ENCODE measurements at places on chromosomes 2 and 18.
A peak's percentile ranks its signal among the peaks of the same experiment; 100 is the strongest.

- DNase-seq = no peak
Measured at GRCh38 chr2:27792759-27793158, 21.2 kb downstream of the MRPL33 start.

DNA sequence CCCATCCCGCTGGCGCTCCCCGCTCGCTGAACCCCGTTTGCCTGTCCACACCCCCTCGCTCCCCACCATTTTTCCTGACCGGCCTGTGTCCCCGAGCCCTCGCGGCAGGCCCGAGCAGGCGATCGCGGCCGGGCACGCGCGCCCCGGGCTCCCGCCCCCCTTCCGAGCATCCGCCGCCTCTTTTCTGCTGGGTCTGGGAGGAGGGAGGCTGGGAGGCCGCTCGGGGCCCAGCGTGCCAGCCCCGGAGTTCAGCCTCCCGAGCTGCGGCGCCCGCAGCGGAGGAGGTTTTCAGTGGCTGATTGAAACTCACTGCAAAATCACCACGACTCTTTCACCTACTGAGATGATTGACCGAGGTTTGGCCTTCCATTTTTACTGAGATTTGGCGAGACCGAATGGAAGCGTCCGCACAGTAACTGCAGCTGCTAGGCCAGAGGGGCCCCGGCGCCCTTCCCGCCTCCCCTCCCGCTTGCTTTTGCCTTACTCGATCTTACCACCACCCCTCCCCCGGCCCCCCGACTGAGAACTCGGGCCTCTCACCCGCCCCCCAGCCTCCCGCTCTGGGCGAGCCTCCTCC is 4.8 kb downstream of the SOX11 start:
- no peak for DNase-seq

GRCh38 chr2:200733713-200734198 is 78.0 kb upstream of the BZW1 start:
- DNase-seq = no peak

DNA sequence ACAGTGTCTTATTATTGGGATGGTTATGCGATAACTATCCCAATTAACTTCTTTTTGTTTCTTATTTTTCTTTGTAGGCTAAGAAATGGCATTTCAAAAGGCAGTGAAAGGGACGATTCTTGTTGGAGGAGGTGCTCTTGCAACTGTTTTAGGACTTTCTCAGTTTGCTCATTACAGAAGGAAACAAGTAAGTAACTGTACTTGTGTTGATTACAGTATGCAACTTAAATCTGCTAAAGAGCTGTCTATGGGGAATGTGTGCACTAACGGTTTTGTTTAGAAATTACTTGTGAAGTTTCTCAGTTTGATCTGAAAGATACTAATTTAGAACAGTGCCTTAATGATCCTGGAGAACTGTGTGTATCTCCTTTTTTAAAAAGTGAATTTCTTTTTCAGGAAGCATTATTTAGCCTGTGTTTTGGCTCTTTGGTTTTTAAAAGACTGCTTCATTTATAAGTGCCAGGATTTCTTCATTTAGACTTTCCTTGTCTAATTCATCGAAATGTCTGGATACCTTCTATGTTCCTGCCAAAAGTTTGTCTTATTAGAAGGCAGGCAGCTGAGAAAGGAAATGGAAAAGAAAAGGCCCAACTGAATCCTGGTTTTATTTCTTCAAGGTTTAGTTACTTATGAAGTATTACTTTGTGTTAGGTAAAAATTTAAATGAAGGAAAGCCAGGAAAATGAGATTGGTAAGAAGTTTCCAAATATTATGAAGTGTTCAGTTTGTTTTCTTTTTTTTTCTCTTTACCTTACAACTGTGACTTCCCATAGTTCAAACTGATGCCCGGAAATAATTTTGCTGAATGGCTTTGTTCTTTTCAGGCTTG is 40.1 kb downstream of the GPD2 start:
- no peak for DNase-seq

- no peak for DNase-seq
Measured at GRCh38 chr2:35530615-35531135, 824.9 kb upstream of the CRIM1 start.

GRCh38 chr18:35457140-35457704 is 40.5 kb downstream of the INO80C start:
- DNase-seq = no peak

DNA sequence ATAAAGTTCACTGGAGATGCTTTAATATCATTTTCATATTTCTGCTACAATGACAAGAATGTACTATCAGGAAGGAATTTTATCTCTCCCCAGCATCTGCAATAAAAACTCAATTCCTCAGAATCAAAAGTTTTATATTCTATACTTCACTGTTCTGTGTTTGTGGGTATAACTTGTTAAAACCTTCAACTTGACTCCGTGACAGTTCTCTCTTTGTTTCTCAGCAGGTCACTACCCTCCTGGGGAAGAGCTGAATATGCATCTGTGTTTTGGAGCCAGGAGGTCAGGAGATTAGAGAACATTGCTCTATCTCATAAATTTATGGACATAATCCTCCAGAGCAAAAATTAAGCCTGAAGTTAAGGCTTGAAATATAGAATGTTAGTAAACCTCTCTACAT is 411.4 kb downstream of the TRIB2 start:
- DNase-seq = no peak

DNA sequence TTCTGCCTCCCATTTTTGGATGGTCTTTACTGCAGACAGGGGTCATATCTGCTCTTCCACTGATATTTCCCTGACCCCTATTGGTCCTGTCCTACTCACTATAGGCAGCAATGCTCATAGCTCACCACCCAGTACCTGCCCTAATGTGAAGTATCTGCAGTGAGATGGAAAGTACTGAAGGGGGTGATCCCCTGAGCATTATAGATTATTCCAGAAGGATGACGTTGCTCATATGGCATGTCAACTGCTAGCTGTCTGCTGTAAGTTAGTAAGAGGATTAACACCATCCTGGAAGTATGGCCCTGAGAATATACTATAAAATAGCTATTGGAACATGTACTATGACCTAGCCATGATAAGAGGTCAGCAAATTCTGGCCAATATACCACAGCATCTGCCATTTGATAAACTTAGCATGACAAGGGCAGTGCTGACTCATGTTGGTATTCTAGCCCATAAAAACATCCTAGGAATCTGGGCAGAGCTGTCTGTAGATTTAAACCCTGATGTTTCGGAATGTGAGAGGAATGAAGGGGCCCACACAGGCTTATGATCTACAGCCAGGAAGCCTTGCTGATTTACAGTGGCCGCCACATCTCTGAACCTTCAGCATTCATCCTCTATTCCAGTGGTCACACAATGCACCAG is 451.4 kb downstream of the TNS1 start:
- no peak for DNase-seq

GRCh38 chr2:135820003-135820618 is 16.9 kb downstream of the LCT start:
- no peak for DNase-seq

- no peak for DNase-seq
Measured at GRCh38 chr18:59033359-59033758, 106.3 kb upstream of the SEC11C start.

GRCh38 chr2:218035463-218036100 is 32.8 kb upstream of the TNS1 start:
- no peak for DNase-seq

GRCh38 chr2:223969856-223970255 is 12.6 kb downstream of the MRPL44 start:
- no peak for DNase-seq

DNA sequence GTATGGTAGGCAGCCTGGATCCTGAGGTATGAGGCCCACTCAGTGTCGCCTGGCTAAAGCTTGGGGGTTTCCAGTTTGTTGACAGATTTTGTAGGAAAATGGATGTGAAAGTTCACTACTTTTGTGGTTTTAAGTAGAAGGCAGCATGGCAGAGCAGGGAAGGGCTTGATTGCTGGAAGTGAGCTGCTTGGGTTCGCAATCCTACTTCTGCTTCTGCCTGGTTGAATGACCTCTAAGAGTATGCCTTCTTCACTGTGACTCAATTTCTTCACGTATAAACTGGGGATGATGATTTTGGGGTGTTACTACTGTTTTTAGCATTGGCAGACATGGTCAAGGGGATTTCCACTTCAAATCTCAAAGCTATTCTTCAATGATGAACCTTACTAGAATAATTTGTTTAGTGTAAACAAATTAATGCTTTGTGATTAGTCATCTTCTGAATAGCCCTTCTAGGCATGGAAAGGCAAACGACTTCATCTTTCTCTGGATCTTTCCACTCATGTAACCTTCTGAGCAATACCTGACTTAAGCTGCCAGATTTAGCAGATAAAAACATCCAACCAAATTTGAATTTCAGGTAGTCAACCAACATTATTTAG is 13.2 kb downstream of the BMP10 start:
- DNase-seq = no peak

DNA sequence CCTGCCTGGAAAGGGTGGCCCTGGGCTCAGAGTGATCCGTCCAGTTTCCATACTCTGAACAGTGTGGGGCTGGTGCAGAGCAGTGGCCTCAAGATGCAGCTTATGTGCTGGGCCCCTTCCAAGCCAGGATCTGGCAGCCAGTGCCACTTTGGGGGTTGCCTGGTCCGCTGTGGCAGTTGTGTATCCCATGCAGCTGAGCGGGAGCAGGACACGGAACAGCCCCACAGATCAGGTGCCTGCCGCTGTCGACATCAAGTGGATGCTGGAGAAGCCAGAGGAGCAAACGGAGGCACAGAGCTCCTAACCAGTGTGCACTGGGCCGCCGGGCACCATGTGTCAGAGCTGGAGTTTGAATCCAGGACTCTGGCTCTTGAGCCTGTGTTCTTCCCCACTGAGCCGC is 112.0 kb downstream of the CABLES1 start:
- no peak for DNase-seq

DNA sequence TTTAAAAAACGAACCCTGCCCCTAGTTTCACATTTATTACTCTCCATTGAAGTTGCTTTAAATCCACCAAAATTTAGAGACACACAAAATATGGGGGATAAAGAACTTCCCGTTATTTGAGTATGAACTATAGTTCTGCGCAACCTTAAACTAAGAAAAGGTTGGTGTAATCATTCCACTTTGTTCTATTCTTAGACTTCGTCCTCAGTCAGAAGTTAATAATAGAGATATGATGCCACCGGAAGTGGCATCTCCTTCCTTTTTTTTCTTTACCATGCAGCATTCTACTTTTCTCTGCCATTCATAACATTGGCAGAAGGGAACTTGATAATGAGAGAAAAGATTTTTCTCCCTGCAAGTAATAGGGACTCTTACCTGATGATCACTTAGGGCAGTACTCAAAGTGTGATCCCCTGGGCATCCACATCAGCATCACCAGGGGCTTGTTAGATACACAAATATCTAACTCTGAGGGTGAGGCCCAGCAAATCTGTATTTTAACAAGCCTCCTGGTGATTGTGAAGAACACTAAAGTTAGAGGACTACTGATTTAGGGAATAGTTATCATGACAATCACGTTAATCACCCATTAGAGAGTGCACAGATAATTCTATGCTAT is 147.7 kb upstream of the DTNA start:
- DNase-seq = no peak

GRCh38 chr18:42446195-42446594 is 491.2 kb downstream of the PIK3C3 start:
- DNase-seq = no peak

GRCh38 chr2:113854208-113854607 is 35.7 kb upstream of the ACTR3 start:
- DNase-seq = no peak

GRCh38 chr2:112644155-112644932 is 1.4 kb upstream of the SLC20A1 start:
- DNase-seq = no peak

- no peak for DNase-seq
Measured at GRCh38 chr2:6994536-6995128, 77.4 kb downstream of the RNF144A start.

- DNase-seq = no peak
Measured at GRCh38 chr2:44100351-44100750, 68.3 kb upstream of the PPM1B start.

- DNase-seq = no peak
Measured at GRCh38 chr2:64036034-64036705, 16.9 kb upstream of the VPS54 start.

- no peak for DNase-seq
Measured at GRCh38 chr18:70365361-70365760, 76.5 kb downstream of the SOCS6 start.

DNA sequence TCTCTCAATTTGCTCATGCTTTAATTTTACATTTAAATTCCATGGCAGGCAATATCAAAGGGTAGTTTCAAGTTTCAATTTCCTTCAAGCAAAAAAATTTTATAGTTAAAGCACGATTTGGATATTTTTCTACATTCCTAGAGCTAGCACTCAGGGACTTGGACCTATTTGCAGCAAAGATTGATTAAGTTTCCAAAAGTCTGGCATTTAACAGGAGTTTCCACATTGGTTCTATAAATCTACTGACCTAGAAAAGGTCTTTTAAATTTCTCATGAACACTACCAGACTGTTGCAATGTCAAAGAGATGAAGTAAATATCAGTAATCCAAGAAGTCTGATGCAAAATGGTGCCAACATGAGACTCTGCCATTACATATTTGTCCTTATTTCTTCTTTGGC is 253.7 kb upstream of the LINC00305 start:
- no peak for DNase-seq

GRCh38 chr2:8542381-8543059 is 139.3 kb upstream of the ID2 start:
- no peak for DNase-seq

DNA sequence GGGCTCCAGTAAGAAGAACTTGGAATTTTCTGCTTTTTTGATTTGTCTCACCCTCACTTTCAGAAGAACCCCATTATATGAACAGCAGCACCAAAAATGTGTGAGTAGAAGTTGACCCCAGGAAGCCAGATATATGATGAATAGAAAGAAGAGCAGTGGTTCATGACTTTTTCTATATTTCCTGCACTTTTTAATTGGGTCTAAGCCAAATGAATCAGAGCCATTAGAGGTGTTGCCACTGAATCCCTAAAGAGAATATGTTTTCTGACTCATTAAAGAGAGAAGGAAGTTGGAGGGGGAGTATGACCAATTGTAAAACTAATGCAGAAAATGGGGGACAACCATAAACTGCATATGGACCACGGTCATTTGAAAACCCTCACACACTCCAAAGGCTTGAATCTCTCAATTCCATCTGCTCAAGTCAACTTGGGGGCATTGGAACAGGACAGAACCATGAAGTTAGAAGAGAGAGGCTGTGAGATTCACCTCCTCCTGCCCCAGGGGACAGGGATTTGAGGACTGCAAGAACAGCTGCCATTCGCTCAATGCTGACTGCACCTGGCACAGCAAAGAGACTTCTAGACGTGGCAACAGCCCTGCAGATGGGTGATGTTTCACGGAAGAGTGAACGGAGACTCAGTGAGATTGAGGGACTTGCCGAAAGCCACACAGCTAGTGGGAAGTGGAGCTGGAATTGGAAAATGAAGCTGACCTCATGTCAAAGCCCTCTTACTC is 3.0 kb downstream of the DAPL1 start:
- DNase-seq = no peak

GRCh38 chr2:26745609-26746327 is 18.3 kb upstream of the SLC35F6 start:
- peak; percentile 54 for DNase-seq

- no peak for DNase-seq
Measured at GRCh38 chr2:239164335-239164871, 236.4 kb downstream of the HDAC4 start.

GRCh38 chr2:231312066-231312465 is 83.4 kb upstream of the B3GNT7 start:
- no peak for DNase-seq

All from NCI-H1092 (cell line).